ENCODE measurements at places on chromosomes 5 and 9. TPM values are rescaled to one million over a fixed set of nuclear protein-coding genes. Genes with fewer than 3 reads are reported as not detected.

IFNA16 gene
- total RNA-seq, result not detected

SPINK13 gene
- not detected for total RNA-seq

NKD2 gene
- total RNA-seq, result 4.6 TPM

DHX29 gene
- 38.4 TPM for total RNA-seq

TMC1 gene
- not detected for total RNA-seq

SPINK7 gene
- total RNA-seq, result not detected

PCYOX1L gene
- 5.2 TPM for total RNA-seq

SLC36A3 gene
- total RNA-seq, result not detected

WDR31 gene
- total RNA-seq, result 4.0 TPM

PCDHGB3 gene
- 7.1 TPM for total RNA-seq

DDX4 gene
- not detected for total RNA-seq

TMEM174 gene
- total RNA-seq, result not detected

DOCK2 gene
- total RNA-seq, result 3.1 TPM

MZB1 gene
- not detected for total RNA-seq

PIP5K1B gene
- total RNA-seq, result not detected

PCDHA4 gene
- 0.29 TPM for total RNA-seq

SPACA9 gene
- 3.5 TPM for total RNA-seq

CFAP90 gene
- total RNA-seq, result 0.17 TPM

All from smooth muscle cell of trachea (primary cell).